ENCODE measurements at places on chromosomes 1 and 21.

DNA sequence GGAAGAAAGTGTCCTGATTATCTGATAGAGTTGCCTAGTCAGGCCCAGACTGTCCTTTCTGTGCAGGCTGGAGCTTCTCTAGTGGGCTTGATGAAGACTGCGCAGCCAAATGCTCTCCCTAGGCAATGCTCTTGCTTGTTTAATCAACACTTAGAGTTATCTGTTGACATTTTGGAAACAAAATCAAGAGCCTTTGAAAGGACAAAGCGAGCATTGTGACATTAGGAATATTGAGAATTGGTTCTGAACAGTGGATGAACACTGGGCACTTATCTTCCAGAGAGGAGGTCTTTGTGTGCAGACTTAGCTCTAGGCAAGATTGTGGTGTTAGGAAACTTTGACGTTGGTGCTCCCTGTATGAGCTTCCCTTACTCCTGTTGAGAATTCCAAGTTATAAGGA, 94.5 kb downstream of the DNTTIP2 start:
- no peak for DNase-seq

DNA sequence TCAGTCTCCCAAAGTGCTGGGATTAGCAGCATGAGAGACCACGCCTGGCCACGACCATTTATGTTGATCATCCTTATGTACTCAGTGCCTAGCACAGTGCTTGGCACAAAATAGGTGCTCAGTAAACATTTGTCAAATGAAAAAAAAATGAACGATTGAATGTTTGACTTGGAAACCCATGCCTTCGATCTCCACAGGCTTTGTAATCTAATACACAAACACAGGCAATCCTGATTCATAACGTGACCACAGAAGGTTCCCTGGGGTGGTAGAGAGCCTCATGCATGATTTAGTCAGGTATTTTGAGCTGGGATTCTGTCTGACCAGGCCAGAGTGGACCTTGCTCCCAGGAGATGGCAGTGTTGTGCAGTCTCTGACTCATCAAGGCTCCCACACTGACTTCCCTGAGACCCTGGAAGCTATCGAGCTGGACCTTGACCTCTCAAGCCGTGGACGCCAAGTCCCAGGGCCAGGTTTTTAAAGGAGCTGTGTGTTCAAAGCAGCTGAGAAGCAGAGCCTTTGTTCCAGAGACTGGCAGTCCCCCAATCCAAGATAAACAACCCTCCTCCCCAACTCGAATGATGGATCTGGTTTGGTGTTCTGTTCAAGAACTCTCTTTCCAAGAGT, 81.1 kb downstream of the PGM1 start:
- DNase-seq = no peak

- DNase-seq = no peak
These were observed 12.7 kb upstream of the RNF187 start for GRCh38 chr1:228474507-228474906.

- no peak for DNase-seq
These were observed 32.1 kb downstream of the ZMYND12 start for GRCh38 chr1:42423681-42424080.

GRCh38 chr21:16421965-16422364, 692.2 kb downstream of the USP25 start:
- no peak for DNase-seq

GRCh38 chr1:77741316-77741715, 18.3 kb downstream of the USP33 start:
- DNase-seq = no peak

- peak; percentile 72 for DNase-seq
These were observed 36.9 kb upstream of the HIVEP3 start for GRCh38 chr1:41955461-41956159.
